ENCODE measurements at places on chromosomes 1 and 21.
A peak's percentile ranks its signal among the peaks of the same experiment; 100 is the strongest.

- no peak for DNase-seq
Measured at GRCh38 chr1:43451701-43452532, 1.8 kb downstream of the HYI start.

DNA sequence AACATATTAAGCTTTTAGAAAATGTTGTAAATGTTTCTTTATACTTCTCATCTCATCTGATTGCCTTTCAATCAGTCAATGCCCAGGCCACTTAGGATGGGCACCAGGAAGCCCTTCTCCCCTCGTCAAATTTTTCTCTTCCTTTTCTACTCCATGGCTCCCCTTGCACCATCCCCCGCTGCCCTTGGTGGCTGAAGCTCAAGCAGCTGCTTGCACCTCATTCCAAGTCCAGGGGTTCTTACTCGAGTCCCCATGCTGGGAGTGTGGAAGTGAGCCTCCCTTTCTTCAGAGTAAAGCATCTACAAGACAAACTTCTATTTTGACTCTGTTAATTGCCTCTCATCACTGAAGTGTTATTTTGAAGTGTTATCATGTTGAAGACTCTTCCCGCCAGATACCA, 39.7 kb upstream of the KRTAP11-1 start:
- DNase-seq, result no peak

DNA sequence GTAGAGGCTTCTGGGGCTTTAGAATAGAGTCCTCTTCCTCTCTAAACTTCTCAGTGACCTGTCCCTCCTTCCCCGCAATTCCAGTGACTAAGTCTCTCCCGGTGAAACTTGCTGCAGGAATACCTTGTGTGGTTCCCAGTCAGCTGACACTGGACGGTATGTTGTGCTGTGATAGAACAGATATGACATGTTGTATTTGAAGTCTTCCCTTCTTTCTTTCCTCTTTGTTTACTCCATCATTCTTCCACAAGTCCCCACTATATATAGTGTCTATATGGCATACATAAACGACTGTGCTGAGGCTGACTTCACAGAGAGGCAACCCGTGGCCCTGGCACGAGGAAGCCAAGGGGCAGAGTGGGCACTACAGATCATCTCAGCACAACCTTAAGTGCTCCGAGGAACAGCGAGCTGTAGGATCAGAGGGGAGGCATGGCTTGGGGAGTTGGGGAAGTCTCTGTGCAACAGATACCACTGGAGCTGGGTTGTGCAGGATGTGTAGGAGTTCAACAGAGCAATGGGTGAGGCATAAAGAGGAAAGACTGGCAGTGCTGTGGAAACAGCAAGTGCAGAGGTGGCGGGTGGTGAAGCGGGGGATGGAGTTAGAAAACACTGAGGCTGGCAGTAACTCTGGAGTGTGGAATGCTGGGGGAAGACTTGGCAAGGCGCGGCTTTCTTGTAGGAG, 237.8 kb downstream of the TRABD2B start:
- DNase-seq, result no peak

- no peak for DNase-seq
Measured at GRCh38 chr21:45594721-45595489, 48.6 kb upstream of the PCBP3 start.

DNA sequence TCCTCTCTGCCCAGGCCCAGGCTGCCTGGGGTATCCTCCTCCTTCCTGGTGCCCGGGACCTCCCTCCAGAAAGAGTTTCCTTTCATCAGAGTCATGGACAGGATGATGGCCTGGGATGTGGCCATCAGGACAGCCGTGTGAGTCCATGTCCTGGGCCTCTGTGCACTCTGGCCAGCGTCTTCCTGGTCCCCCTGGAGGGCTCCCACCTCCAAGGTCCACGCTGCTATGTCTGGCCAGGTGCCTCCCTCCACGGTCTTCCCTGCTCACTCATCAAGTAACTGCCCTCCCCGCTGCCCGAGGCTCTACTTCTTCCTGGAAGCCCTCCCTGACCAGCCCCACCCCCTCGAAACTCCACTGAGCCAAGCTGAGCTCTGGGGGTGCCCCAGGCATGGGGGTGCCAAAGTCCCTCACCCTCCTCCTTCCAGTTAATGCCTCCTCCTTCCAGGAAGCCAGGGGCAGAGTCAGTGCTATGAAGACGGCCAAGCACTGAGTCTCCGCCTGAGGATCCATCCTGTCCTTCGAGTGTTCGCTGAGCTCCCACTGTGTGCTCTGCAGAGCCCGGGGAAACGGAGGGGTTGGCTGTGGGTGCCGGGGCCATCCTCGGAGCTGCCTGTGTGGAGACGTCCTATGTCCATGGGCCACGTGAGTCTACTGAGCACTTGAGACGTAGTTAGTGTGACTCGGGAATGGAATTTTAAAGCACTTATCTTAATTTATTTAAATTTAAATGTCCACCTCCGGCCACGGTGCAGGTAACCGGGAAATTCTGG, 28.5 kb upstream of the TTC34 start:
- DNase-seq, result no peak

DNA sequence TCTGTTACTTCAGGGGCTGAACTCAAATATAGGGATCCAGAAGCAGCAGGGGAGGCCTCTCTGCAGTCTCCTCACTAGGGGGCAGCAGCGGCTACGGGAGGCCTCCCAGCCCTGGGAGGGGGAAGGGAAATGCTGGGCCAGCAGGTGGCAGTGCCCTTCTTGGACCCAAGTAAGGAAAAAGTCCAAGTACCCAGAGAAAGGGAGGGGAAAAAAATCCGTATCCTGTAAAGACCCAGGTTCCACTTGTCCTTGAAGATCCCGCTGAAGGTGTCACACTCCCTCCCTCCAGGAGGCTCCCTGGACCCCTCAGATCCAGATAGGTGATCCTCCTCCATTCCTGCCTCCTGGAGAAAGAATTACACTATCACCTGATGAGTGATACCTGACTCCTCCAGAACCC, 14.1 kb upstream of the NUAK2 start:
- peak; percentile 88 for DNase-seq

DNA sequence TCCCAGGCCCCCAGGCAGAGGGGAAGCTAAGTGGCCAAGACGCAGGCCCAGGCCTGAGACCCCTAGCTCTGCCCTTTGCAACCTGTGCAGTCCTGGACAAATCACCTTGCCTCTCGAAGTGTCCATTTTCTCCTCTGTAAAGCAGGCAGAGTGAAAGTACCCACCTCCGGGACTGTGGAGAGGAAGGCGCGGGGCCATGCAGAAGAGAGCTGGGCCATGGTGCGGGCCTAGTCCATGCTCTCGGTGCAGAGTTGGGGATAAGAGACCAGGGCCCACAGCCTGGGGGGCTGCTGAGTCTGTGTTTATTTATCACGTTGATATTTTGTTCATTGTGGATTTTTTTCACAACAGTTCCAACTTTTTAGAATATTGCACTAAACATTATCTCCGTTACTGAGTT, 160.2 kb upstream of the VAMP3 start:
- no peak for DNase-seq

- no peak for DNase-seq
Measured at GRCh38 chr1:223654083-223654482, 11.4 kb downstream of the CAPN8 start.

GRCh38 chr1:29094954-29095353, 28.7 kb downstream of the TMEM200B start:
- DNase-seq, result no peak

DNA sequence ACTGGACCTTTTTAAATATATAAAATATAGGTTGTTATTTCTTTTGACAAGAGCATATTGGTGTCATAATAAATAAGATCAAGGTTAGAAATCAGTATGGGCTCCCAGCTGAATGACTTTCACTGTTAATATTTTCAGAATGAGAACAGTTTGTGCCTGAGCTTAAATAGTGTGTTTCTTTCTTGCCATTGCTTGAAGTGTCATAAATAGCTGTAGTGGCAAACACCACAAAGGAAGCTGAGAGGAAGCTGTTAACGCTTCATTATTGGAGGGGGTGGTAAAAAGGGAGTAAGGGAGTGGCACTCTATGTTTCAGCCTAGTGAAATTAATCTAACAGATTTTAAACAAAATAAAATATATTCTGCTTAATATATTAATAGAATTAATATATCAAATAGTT, 1089.8 kb upstream of the NCAM2 start:
- no peak for DNase-seq

DNA sequence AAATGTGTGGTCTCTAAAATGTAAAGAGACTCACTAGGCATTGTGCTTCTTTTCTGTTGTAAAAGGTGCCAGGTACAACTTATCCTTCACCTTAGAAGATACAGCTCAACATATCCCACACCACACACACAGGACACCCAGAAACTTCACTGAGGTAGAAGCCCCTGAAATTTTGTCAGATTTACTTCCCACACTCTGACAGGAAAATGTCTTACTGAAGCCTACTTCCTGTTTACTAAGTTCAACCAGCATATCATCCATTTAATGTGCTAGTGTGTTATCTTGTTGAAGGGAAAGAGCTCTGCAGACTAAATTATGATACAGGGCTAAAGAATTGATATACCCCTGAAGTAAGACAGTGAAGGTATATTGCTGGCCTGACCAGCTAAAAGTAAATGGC, 39.9 kb upstream of the INSL5 start:
- DNase-seq, result no peak

- no peak for DNase-seq
Measured at GRCh38 chr21:26933448-26933847, 33.4 kb downstream of the ADAMTS5 start.

GRCh38 chr1:24491577-24492360, 10.9 kb upstream of the RCAN3 start:
- no peak for DNase-seq

GRCh38 chr1:84339503-84339902, 38.0 kb downstream of the SAMD13 start:
- no peak for DNase-seq

GRCh38 chr1:165443539-165444311, 1.2 kb downstream of the RXRG start:
- peak; percentile 48 for DNase-seq

- peak; percentile 65 for DNase-seq
Measured at GRCh38 chr1:88877382-88877825, 14.0 kb downstream of the GTF2B start.

- peak; percentile 13 for DNase-seq
Measured at GRCh38 chr1:182051938-182052337, 9.6 kb downstream of the ZNF648 start.

- no peak for DNase-seq
Measured at GRCh38 chr1:110338309-110338885, 780 bp upstream of the RBM15 start.

GRCh38 chr1:41683681-41684500, 199.4 kb upstream of the EDN2 start:
- DNase-seq, result no peak

GRCh38 chr1:192844360-192844759, 35.5 kb downstream of the RGS2 start:
- no peak for DNase-seq

- no peak for DNase-seq
Measured at GRCh38 chr1:40789661-40790430, 6.3 kb downstream of the KCNQ4 start.

DNA sequence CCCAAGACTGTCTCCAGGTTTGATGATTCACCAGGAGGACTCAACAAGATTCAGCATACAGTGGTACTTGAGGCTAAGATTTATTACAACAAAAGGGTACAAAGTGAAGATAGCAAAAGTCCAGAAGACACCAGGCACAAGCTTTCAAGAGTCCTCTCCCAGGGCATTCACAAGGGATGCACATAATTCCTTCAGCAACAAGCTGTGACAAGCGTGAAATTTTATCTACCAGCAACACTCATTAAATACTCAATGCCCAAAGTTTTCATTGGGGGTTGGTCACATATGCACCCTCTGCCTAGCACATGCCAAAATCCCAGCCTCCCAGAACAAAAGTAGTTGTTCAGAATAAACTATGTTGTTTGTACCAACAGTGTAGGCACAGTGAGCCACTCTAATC, 62.3 kb downstream of the PRKACB start:
- no peak for DNase-seq

DNA sequence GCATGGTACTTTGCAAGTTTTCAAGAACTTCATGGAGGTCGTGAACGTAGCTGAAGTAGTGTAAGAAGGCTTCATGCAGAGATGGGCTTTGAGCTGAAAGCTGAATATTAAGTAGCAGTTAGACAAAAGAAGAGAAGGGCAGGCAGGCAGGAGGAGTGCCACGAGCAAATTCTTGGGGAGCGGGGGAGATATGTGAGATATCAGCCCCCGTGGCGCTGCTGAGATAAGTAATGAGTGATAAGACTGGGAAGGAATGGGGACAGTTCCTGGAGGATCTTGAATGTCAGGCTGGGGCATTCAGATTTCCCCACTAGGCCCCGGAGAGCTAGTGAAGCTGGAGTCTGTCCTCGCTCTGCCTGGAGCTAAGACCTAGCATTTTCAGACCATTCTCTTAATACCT, 27.9 kb upstream of the KIRREL1 start:
- DNase-seq, result no peak

- DNase-seq, result no peak
Measured at GRCh38 chr1:204272505-204272904, 58.7 kb upstream of the GOLT1A start.

DNA sequence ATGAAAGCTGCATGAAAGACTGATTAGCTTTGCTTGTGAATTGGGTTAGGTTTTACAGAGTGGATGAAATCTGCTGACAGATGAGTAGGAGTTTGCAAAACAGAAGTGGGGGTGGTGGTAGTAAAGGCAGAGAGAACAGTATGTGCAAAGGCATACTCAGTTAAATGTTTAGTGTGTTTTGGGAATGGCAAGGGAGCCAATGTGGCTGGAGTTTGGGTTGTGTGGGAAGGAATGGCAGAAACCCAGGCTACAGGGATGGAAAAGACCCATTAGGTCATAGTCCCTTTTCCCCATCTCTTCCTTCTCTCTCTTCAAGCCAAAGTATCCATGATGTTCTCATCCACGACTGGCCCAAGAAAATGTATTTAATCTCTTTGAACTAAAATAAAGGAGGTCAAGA, 362.2 kb upstream of the LYPLAL1 start:
- DNase-seq, result no peak

DNA sequence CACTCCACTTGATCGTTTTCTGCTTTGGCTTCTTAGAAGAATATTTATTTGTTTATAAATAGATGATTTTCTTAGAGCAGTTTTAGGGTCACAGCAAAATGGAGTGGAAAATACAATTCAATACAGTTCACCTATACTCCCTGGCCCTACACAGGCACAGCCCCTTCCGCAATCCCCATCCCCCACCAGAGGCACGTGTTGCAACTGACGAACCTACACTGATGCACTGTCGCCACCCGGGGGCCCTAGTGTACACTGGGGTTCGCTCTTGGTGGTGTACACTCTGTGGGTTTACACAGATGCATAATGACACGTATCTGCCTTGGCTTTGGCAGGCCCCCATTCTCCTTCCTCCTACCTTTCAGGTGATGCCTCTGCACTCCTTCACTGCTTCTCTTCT, 8.0 kb downstream of the ECHDC2 start:
- no peak for DNase-seq

DNA sequence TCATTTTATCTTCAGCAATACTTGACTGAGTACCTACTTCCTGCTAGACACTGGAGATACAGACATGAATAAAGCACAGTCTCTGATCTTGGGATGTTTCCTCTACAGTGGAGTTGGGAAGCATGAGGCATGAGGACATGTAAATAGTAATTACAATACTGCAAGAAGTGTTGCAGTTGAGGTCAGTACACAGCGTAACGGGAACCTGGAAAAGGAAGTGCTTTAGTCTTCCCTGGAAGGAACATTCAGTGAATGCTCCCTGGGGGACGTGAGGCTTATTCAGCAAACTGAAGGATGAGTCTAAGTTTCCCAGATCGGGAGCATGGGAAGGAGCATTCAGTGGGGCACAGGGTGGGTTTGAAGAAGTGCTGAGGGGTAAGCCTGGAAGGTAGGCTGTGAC, 112.4 kb downstream of the PIK3R3 start:
- no peak for DNase-seq

Measured in SK-MEL-5 (cell line).